ENCODE measurements at places on chromosomes 11 and 22.

- no peak for DNase-seq
Measured at GRCh38 chr11:73384125-73384441, 7.9 kb downstream of the RELT start.

GRCh38 chr22:45270095-45271020 lies 14.4 kb upstream of the UPK3A start:
- DNase-seq, result no peak

DNA sequence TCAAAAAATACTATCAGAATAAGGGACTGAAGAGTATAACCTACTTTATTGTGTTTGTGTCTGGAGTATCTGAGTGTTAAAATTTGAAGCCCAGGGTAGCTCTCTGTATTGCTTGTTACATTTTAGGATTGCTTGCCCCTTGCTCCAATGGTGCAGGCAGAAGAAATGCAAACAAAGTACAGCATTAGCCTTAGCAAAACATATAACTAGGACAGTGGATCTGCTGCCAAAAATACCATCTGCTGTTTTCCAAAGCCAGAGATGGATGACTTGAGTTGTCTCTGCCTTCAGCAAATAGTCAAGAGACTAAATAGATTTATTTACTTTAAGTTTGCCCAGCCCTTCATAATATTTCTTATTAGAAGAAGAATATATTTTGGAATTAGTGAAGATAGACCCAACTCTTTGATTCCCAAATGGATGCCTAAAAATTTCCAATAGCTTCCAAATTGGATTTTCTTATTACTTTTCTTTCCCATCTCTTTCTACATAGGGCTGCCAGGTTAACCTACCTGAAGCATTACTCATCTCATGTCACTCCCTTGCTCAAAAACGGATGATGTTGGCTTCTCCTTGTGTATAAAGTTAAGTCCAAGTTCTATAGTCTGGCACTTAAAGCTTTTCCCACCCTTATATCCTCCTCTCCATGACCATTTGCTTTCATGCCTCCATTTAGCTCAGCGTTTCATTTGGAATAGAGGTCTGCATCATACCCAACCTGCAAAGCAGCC lies 66.3 kb downstream of the LDLRAD3 start:
- no peak for DNase-seq

DNA sequence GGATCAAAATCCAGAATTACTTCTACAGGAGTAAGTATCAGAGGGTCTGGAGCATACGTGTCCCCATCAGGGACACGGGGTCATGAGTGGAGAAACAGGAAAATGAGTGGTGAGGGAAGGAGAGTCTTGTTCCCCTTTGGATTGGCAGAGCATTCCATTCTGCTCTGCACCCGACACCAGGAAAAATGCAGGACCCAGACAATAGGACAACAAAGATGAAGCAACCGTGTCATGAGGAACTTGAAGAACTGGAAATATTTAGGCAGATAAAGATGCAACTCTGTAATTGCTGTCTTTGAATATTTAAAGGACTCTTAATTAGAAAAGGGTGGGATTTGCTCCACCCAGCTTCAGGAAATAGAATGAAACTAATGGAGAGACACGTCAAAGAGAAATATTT lies 89.0 kb upstream of the BLID start:
- DNase-seq, result no peak

GRCh38 chr11:126133901-126134300 lies 71.2 kb upstream of the CDON start:
- no peak for DNase-seq

DNA sequence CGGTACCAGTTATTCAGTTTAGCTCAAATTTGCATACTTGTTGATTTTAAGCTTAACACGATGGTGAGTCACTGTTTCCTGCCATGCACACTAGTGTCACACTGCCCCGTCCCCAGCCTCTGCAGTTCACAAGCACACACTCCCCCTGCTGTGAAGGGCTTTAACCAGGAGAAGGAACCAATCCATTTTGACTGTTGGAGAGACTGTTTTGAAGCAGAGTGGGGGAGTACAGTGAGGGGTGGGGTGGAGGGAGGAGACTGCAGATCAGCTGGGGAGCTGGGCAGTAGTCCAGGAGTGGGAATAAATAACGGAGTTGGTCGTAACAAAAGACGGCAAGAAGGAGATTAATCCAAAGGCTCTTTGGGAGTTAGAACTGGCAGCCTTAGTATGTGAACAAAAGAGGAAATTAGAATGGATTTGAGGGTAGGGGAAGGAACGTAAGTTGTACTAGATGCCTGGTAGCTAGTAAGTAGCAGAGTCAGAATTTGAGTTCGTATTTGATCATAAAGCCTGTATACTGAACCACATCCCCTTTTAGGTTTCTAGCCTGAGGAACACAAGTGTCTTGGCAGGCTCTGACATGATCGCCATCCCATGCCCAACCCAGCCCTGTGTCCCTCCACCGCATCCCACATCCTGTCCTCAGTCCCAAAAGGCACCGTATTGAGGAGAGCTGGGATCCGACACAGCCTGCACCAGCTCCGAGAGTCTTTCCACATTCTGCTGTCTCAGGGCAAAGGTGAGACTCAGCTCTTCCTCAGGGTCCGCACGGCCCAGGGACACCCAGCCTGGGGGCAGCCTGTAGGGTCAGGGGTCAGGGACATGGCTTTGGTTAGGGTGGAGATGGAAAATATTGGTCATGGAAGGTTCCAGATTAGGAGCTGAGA lies 862 bp downstream of the TPP1 start:
- DNase-seq, result no peak

- no peak for DNase-seq
Measured at GRCh38 chr11:2580061-2580421, 119.8 kb downstream of the KCNQ1OT1 start.

GRCh38 chr11:64407221-64407620 lies 48.3 kb downstream of the RPS6KA4 start:
- DNase-seq, result no peak

- DNase-seq, result no peak
Measured at GRCh38 chr11:116890193-116890592, 52.8 kb upstream of the APOA1 start.

- no peak for DNase-seq
Measured at GRCh38 chr11:2498750-2499149, 53.9 kb downstream of the KCNQ1 start.

- DNase-seq, result no peak
Measured at GRCh38 chr11:32643526-32643925, 59.9 kb downstream of the EIF3M start.

GRCh38 chr11:75371949-75372876 lies 20.8 kb upstream of the ARRB1 start:
- DNase-seq, result no peak

GRCh38 chr11:75591966-75592365 lies 29.9 kb downstream of the SERPINH1 start:
- DNase-seq, result no peak

DNA sequence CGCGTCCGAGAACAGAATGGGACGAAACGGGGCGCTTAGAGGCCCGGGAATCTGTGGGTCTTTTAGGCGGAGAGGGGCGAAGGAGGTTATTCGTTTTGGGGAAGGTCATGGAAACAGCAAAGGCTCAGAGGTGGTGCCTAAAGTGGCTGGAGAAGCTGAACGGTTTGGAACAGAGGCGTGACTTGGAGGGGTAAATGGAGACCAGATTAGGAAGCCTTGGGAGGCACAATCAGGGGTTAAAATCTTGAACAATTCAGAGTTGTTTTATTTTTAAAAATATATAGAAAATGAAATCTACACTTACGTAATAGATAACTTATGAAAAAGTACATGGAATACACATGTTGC lies 247 bp upstream of the PLAAT5 start:
- no peak for DNase-seq

- no peak for DNase-seq
Measured at GRCh38 chr11:109018639-109019038, 353.8 kb downstream of the DDX10 start.

DNA sequence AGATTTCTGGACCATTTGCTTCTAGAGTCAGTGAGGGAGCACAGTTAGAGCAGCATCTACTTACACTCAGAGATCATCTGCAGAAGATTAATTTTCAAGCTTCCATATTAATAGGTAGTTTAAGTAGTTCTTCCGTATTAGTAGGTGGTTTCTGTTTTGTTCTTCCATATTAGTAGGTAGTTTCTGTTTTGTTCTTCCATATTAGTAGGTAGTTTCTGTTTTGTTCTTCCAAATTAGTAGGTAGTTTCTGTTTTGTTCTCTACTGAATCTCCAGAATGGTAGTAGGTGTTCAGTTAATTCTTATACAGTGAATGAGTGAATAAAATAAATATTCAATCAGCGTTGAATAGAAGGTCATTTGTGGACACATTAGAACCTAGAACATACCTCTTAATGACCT lies 175.7 kb downstream of the TMEM135 start:
- DNase-seq, result no peak

- no peak for DNase-seq
Measured at GRCh38 chr11:75402002-75402773, 2.9 kb downstream of the RPS3 start.

DNA sequence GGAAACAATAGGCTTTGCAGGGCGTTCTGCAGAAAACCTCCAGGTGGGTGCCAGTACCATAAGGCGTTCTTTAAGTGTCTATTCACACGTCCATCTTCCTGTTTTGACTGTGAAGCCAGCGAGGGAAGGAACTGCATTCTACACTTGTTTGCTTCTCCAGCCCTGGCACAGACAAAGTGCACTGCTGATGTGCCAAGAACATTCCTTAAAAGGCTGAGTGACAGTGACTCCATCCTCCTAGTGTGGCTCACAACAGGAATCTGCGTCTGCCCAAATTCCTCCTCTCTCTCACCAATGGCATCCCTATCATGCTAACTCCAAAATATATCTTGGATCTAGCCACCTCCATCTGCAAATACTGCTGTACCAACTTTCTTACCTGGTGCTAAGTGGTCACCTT lies 407.4 kb upstream of the SYN3 start:
- no peak for DNase-seq

GRCh38 chr11:69595805-69596665 lies 44.9 kb upstream of the CCND1 start:
- no peak for DNase-seq

GRCh38 chr11:77353131-77353530 lies 51.6 kb upstream of the GDPD4 start:
- no peak for DNase-seq

DNA sequence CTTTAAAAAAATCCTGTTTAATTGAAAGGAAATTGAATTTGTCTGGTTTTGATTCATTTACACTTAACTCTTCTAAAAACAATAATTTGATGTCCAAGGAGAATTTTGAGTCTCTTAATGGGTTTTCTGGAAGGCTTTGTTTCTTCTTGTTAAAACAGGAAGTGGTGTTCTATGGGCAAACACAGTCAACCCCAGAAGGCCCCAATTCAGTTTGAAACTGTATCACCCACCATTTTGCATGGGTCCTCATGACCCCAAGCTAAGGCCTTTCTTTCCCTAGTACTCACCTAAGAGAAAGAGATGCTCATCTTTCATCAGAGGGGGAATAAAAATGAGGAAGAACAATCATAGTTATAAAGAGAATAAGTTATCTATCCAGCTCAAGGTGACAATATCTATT lies 10.6 kb downstream of the FLI1 start:
- DNase-seq, result no peak

- DNase-seq, result no peak
Measured at GRCh38 chr11:68896171-68896959, 7.3 kb downstream of the MRPL21 start.

DNA sequence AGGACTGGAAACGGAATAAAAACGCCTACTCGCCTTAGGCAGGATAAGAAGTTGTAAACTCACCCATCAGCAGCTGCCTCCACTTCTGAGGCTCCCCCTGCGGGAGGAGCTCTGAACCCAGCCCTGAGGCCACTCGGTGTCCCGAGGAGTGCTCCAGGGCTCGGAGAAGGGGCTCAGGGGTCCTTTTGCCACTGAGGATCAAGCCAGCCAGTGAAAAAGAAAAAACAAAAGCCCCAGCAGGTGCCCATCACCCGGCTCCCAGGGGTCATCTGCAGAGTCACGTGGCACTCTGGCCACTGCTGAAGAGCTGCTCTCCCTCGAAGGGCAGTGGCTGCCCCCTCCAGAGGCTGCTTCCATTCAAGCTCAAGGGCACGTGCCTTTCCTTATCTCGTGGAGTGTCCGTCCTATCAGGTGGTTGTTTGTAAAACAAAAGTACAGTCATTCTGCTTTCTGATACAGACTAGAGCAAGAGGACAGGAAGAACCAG lies 29.0 kb downstream of the NUP50 start:
- no peak for DNase-seq

- no peak for DNase-seq
Measured at GRCh38 chr22:17707526-17707925, 66.7 kb downstream of the BID start.

DNA sequence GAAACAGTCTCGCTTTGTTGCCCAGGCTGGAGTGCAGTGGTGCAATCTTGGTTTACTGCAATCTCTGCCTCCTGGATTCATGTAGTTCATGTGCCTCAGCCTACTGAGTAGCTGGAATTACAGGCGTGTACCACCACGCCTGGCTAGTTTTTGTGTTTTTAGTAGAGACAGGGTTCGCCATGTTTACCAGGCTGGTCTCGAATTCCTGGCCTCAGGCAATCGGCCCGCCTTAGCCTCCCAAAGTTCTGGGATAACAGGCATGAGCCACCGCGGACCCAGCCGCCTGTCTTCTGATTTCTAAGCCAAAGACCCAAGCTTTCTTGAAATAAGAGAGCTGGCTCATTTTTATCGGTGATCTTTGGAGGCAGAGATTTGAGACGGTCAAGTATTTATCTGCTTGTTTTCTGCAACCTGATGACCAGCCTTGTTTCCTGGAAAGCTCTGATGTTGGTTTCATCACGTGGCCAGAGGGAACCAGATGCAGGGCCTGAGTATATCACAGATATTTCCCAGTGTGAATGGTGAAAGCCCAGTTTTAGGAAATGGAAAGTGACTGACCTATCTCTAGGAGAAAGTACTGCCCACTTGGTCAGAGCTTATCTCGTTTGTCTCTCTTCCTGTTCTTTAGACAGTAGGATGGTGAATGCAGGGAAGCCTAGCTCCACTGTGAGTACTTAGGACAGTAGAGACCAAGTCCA lies 5.7 kb upstream of the SIDT2 start:
- no peak for DNase-seq

DNA sequence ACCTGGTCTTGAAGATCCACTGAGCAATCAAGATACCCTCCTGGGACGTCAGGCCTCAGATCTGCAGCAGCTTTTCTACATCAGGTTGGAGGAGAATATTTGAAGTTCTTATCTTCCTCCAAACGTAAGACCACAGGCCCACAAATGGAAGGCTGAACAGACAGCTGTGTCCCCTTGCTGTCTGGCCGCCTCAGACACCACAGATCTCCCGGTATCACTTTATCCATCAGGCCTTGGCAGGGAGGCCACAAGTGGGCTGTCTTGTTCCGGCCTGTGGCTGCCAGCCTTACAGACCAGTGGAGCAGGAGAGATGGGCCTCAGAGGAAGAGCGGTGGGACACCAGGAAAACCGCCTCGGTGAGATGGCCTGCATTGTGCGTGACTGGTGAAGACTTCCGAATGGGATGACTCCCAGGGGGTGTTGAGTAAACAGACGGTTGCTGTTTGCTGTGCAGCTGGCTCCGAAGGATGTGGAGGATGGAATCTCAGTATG lies 15.9 kb downstream of the UBASH3B start:
- DNase-seq, result no peak

- DNase-seq, result no peak
Measured at GRCh38 chr11:20821046-20821445, 151.7 kb downstream of the NELL1 start.

DNA sequence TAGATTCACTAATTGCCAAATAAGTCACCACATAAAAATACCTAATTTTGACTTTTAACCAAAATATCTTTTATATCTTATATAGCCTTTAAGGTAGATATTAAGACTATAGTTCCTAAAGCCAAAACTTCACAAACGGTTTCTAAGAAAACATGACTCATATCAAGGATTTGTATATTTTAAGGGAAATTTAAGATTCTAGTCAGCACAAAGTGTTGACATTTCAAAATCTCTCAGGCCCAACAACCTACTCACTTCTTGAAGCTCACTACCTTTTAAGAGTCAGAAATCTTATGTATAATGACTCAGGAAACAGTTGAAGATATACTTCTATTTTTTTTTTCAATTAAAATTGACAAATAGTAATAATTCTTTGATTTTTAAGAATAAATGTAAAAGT lies 221.9 kb downstream of the SBF2 start:
- DNase-seq, result no peak
